ENCODE measurements at places on chromosomes 16 and 17.

DNA sequence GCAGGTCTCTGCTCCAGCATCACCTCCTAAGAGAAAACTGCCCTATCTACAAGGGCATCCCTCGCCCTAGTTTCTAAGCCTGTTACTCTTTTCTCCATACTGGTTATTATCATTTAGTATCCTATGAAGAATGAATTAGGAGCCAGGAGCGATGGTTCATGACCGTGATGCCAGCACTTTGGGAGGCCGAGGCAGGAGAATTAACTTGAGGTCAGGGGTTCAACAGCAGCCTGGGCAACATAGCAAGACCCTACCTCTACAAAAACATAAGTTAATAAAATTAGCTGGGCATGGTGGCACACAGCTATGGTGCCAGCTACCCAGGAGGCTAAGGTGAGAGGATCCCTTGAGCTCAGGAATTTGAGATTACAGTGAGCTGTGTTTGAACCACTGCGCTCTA, 7.2 kb downstream of the EARS2 start:
- no peak for DNase-seq

DNA sequence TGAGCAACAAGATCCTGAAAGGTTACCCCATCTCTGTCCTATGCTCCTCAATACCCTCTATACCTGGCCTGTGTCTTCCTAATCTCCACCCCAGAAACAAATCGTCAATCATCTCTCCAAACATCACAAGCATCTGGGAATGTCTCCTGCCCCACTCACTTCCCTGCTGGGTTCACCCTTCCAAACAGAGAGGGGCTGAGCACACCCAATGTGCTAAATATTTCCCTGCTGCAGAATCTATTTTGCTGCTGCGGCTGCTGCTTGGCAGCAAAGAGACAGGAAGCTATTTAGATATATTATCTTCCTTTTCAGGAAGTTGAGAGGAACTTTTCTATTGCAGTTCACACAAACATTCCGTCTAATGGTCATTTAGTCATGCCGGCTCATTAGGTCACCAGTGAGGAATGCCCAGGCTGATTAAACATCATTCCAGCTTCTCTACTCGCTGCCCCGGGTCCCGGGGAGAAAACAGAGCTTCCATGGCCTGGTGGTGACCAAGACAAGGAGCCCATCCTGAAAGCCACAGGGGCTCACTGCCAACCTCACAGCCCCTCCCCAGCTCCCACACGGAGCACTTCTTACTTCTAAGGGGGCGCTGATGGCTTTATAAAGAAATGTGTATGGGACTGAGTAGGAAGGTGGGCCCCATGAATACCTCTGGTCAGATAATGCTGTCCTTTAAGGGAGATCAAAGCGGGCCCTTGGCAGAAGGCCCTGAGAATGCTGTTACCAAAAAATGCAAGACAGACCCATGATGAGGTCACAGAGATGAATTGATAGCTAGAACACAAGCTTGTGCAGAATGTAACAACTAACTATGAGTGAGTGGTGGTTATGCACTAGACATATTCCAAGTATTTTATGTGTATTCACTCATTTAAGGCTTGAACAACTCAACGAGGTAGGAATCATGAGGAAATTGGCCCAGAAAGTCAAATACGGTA, 218.3 kb downstream of the SOX9 start:
- no peak for DNase-seq

DNA sequence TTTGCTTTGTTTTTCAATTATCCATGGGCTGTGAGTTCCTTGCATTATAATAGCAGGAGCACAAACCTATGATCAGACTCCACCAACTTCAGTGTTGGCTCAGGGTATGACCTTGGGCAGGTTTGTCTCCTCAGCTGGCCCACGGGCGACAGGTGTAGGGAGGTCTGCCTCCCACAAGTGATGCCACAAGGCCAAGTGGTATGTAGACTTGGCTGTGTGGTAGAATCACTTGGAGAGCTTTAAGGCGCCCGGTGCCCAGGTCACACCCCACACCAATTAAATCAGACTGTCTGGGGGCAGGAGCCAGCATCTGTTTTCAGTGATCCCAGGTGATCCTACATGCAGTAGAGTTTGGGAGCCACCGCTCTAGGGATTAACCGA, 153.4 kb downstream of the CLEC16A start:
- no peak for DNase-seq

- DNase-seq: no peak
These were observed 87.1 kb downstream of the STX8 start for GRCh38 chr17:9488556-9488955.

DNA sequence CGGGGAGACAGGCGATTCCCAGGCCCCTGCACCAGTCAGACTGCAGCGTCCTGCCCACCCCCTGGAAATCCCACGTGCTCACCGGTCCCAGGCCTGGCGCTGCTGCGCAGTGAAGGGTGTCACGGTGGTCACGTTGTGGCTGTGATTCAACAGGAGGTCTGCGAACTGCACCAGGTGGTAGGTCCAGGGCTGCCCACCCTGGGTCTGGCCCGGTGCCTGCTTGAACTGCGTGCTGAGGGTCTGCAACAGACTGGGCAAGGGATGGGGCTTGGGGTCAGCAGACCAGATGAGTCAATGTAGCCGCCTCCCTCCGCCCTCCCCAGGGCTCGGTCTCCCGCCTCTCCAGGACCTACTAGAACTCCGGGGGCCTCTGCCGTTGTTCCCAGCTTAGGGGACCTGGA, 7.1 kb downstream of the MYBBP1A start:
- DNase-seq: no peak

GRCh38 chr16:55282441-55282840, 41.6 kb upstream of the IRX6 start:
- DNase-seq: no peak

- no peak for DNase-seq
These were observed 264.5 kb downstream of the FTO start for GRCh38 chr16:53968454-53968853.

DNA sequence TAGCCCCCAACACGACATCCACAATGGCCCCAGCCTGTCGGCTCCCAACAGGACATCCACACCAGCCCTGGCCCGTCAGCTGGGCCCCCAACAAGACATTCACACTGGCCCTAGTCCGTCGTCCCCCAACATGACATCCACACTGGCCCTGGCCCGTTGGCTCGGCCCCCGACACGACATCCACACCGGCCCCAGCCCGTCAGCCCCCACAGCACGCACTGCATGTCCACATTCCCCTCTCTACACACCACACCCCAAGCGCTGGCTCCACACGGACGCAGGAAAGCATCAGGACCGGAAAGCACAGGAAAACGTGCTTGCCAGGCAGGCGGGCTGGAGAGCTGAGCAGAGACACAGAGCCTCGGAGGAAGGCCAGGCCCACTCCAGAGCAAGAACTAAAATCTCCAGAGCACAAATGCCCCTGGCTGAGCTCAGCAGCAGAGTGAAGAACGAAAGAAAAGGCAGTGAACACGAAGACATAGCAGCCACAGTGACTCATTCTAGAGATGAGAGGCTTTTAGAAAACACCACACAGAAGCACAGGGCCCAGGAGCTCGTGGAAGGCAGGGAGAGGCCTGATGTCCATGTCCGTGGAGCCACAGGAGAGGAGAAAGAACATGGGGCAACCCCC, 50.6 kb downstream of the LMF1 start:
- no peak for DNase-seq

DNA sequence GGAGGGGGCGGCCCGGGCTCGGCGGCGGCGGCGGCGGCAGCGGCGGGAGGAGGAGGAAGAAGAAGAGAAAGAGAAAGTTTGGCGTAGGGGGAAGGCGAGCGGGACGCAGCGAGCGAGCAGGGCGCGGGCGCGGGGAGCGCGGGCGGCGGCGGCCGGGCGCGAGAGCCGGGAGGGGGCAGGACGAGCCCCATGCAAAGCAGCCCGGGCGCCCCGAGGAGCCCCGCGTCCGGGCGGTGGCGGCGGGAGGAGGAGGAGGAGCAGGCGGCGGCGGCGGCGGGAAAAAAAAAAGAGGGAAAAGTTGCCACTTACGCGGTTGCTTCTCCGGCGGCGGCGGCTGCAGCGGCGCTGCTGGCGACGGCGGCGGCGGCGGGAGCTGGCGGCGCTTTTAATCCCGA, 10.3 kb upstream of the ZFHX3 start:
- DNase-seq: no peak

DNA sequence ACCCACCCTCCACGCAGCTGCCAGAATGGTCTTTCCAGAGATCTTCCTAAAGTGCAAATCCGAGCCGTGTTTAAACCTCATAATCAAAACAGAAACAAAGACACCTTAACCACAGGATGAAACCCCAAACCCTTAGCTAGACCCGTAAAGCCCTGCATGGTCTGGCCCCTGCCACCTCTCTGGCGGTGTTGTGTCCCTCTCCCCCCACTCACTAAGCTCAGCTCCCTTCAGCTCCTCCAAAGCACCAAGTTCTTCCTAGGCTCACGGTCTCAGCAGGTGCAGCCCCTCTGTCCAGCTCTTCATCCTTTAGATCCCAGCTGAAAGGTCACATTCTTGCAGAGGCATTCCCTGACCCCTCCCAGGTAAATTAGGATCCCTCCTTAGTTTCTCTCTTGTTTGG, 4.4 kb upstream of the NXPH3 start:
- DNase-seq: no peak

- no peak for DNase-seq
These were observed 122.8 kb downstream of the ANKRD11 start for GRCh38 chr16:89367538-89367915.

DNA sequence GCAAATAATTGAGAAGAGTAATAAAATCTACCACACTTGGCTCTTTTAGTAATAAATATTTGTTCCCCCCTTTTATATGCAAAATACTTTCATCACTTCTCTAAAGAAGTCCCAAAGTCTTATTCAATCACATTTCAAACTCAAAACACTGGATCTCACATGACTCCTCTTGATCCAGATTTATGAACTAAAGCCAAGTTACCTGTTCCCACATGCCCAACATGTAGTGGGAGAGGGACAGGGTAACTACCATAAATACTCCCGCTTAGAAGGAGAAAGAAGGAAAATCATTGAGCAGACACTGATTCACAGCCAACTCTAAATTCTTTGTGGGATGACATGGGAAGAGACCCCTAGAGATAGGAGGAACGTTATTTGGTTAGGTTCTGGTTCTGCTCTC, 64.9 kb upstream of the PMFBP1 start:
- no peak for DNase-seq

DNA sequence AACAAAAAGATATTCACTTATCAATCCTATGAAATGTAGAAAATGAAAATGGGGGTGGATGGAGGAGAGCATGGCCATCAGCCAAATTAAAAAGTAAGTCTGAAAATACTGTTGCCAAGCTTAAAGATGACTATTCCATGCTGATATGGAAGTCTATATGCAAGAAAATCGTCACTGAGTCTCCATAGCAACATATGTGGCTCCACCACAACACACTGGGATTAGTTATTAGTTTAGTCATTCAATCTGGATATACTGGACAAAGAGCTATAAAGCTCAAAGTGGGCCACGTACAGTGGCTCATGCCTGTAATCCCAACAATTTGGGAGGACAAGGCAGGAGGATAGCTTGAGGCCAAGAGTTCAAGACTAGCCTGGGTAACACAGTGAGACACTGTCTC, 24.7 kb upstream of the PSMD7 start:
- no peak for DNase-seq

DNA sequence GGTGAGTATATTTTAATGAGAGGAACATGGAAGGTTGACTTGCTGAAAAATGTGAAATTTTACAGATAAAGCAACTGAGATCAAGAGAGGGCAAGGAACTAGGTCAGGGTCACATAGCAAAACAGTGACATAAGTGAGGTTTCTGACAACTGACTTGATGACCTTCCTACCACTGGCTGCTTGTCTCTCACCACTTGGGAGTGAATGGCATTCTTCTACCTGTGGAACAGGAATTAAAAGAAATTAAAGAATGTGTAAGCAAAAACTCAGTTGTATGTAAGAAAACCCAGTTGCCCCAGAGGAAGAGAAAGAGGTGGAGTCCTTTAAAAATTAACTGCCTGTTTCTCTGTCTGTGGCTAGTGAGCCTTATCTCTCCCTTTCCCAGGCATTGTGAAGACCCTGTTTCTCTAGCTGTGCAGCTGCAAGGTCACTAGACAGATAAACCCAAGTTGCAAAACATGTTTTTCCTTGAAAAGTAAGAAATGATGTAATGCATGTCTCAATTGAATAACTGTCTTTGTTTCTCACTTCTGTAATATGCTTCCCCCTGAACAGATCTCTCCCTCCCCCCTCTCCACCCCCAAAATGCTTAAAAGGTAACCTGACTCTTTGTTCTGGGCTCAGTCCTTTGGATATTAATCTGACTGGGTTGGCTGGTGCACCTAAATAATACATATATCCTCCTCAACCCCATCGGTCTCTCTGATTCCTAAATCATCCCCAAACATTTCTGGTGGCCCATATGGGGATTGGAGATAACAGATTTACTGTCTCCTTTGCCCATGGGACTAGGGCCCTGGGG, 23.4 kb downstream of the ACSM1 start:
- no peak for DNase-seq

GRCh38 chr16:14377326-14377725, 252.7 kb downstream of the PARN start:
- DNase-seq: no peak

DNA sequence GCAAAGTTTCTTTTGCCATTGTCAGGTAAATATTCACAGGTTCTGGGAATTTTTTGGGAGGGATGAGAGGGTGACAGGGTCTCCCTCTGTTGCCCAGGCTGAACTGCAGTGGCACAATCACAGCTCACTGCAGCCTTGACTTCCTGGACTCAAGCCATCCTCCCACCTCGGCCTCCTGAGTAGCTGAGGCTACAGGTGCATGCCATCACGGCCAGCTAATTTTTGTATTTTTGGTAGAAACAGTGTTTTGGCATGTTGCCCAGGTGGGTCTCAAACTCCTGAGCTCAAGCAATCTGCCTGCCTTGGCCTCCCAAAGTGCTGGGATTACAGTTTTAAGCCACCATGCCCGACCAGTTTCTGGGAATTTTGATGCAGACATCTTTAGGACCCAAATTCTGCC, 53.0 kb downstream of the IQCK start:
- DNase-seq: no peak

DNA sequence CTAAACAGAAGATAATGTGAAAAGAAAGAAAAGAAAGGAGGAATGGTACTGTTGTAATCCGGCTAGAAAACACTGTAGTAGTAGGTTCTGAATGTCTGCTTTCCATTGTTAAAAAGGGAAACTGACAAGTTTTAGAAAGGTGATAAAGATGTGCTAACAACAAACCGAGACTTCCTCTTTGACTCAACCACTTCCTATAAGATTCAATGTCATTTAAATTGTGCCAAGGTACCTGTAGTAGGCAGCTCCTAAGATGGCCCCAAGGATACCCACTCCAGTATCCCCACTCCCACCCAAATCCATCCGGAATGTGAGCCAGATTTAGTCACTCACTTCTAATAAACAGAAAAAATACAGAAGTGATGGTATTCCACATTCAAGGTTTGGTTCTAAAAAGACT, 31.2 kb downstream of the XYLT1 start:
- no peak for DNase-seq

- DNase-seq: no peak
These were observed 126.2 kb downstream of the PRKCB start for GRCh38 chr16:23962001-23962400.

GRCh38 chr17:19386051-19386929, 700 bp downstream of the MFAP4 start:
- DNase-seq: no peak

- no peak for DNase-seq
These were observed 163.8 kb upstream of the GSE1 start for GRCh38 chr16:85449191-85449884.

GRCh38 chr16:66936889-66937554, 1.7 kb downstream of the CES2 start:
- no peak for DNase-seq

GRCh38 chr17:18925187-18925586, 26.8 kb upstream of the SLC5A10 start:
- no peak for DNase-seq

- no peak for DNase-seq
These were observed 83.7 kb downstream of the N4BP1 start for GRCh38 chr16:48526058-48526957.

All from stimulated activated CD8-positive, alpha-beta memory T cell treated with anti-CD3 and anti-CD28 coated beads, Interleukin-15, amount 100 ng/mL, for 4 hours (primary cell).